ENCODE measurements at places on chromosomes 13 and 19.

GRCh38 chr19:4386041-4386782 is 14.1 kb downstream of the SH3GL1 start:
- peak; percentile 65 for DNase-seq

GRCh38 chr19:19410553-19411550 is 5.4 kb downstream of the GATAD2A start:
- DNase-seq: no peak

- no peak for DNase-seq
These were observed 14.3 kb upstream of the HNRNPUL1 start for GRCh38 chr19:41249707-41250423.

- DNase-seq: no peak
These were observed 29.9 kb upstream of the MUC16 start for GRCh38 chr19:9040131-9040530.

GRCh38 chr13:85724546-85725432 is 74.4 kb downstream of the SLITRK6 start:
- DNase-seq: no peak

GRCh38 chr13:50842251-50842989 is 1.1 kb downstream of the DLEU7 start:
- DNase-seq: no peak

- peak; percentile 34 for DNase-seq
These were observed 1.5 kb downstream of the GPC6 start for GRCh38 chr13:93227878-93228642.

DNA sequence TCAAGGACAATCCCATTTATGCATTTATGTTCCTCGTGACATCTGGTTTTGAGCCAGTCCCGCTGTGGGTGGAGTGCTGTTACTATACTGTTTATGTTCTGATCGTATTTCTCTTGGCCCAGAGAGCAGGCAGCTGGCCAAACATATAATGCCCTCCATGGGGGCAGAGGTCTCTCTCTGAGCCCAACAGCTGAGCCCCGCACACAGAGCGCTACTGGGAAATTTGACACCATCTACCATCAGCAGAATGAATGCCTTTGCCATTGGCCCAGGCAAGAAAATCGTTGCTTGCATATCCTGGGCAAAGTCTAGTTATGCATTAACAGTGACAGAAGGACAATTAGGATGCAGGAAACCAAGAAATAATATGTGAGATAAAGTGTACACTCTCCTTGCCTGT is 126.8 kb upstream of the CACNA1A start:
- no peak for DNase-seq

- no peak for DNase-seq
These were observed 176.7 kb upstream of the RNF113B start for GRCh38 chr13:98353750-98354149.

DNA sequence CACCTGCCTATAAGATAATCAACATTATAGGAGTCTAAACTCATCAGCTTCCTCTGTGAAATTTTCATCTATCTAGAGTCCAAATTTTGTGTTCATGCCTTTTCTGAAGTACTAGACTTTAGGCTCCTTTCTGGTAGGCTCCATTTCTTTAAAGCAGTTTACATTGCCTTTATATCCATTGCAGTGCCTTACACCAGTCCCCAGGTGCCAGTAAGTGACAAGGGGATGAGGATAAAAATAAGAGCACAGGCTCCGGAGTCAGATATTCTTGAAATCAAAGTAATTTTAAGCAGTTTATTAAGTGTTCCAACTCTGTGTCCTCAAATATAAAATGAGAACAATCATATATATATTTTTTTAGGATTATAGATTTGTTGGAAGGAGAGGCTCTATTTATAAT is 10.6 kb upstream of the CYSLTR2 start:
- DNase-seq: no peak

DNA sequence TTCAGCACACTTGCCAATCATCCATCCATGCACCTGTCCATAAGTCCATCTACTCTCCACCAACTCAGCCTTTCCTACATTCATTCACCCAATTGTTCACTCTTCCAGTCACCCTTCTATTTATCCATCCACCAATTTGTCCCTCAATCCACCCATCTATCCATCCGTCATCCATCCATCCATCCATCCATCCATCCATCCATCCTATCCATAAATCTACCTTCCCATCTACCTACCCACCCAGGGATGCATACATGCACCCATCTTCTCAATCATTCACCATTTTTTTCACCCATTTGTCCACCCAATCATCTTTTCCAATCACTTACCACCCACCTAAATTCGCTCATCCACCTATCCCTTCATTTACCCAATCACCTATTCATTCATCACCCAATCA is 14.6 kb upstream of the CEACAM20 start:
- no peak for DNase-seq

DNA sequence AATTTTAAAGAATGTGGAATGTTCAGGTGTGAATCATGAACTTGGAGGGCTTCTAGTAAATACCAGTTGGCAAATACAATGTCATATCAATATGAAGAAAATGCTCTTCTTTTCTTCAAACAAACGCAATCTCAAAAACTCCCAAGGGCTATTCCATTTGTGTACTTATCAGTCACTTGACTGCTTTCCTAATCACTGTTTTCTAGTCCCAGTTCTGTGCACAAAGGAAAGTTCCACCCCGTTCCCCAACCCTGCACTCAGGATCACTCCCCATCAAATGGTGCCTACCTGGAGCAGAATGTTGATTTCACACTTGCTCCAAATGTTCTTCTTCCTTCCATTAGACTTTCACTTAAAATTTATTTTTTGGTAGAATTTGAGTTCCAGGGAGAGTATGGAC is 92.6 kb upstream of the RFC3 start:
- DNase-seq: no peak

- DNase-seq: no peak
These were observed 3.7 kb upstream of the CSNK1A1L start for GRCh38 chr13:37109051-37109678.
